Activated naive CD8-positive, alpha-beta T cell treated with anti-CD3 and anti-CD28 coated beads, Interleukin-2, amount 10 ng/mL, durations not matched to agents 7 days and 5 days (primary cell): ENCODE measurements at places on chromosomes 1 and 21. TPM values are rescaled to one million over a fixed set of nuclear protein-coding genes. Genes with fewer than 3 reads are reported as not detected.

- H3K27ac ChIP-seq, result no peak overlapping the region
- DNase-seq, result no peak
- H3K27me3 ChIP-seq, result no peaks in the 10 kb centered on the region
- no peaks in the 10 kb centered on the region for H3K36me3 ChIP-seq
Measured at GRCh38 chr21:30563072-30563471, 2.0 kb upstream of the KRTAP19-7 start.

DNA sequence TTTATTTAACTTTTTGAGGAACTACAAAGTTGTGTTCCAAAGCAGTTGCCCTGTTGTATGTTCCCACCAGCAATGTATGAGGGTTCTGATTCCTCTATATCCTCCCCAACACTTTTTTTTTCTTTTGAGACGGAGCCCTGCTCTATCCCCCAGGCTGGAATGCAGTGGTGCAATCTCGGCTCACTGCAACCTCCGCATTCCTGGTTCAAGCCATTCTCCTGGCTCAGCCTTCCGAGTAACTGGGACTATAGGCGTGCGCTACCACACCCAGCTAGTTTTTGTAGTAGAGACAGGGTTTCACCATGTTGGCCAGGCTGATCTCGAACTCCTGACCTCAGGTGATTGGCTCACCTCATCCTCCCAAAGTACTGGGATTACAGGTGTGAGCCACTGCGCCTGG is 60.4 kb upstream of the ENAH start:
- H3K27me3 ChIP-seq, result no peaks in the 10 kb centered on the region
- DNase-seq, result no peak
- no peak overlapping the region for H3K4me3 ChIP-seq
- no peaks in the 10 kb centered on the region for H3K36me3 ChIP-seq

The UMODL1 gene
- 0.30 TPM for total RNA-seq

The SMIM11 gene
- 13.0 TPM for total RNA-seq

GRCh38 chr1:170114906-170115305 is 30.9 kb upstream of the NTMT2 start:
- peaks cover 1% of the 10 kb centered on the region for H3K36me3 ChIP-seq
- no peak for DNase-seq
- H3K4me1 ChIP-seq, result no peaks in the 10 kb centered on the region
- no peak overlapping the region for H3K27ac ChIP-seq

DNA sequence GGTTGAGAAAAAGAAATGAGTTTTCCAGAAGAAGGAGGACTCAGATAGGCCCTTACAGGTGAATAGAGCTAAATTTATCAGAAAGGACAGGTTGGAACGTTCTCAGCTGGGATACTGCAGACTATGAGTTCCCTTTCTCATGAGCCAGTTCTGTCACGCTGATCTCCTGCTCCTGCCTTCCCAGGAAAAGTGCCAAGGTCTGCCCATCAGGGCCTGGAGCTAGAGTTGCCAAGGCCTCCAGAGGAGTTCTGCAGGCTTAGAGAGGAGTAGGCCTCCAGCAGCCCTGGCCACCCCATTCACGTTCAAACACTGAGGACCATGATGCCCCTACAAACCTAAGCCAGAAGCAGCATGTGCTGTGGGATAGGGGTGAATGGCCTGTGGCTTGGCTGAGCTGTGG is 126.8 kb upstream of the TNR start:
- no peaks in the 10 kb centered on the region for H3K36me3 ChIP-seq
- DNase-seq, result no peak
- H3K27ac ChIP-seq, result no peak overlapping the region
- no peak overlapping the region for H3K4me3 ChIP-seq

The FAM131C gene
- 4.1 TPM for total RNA-seq

DNA sequence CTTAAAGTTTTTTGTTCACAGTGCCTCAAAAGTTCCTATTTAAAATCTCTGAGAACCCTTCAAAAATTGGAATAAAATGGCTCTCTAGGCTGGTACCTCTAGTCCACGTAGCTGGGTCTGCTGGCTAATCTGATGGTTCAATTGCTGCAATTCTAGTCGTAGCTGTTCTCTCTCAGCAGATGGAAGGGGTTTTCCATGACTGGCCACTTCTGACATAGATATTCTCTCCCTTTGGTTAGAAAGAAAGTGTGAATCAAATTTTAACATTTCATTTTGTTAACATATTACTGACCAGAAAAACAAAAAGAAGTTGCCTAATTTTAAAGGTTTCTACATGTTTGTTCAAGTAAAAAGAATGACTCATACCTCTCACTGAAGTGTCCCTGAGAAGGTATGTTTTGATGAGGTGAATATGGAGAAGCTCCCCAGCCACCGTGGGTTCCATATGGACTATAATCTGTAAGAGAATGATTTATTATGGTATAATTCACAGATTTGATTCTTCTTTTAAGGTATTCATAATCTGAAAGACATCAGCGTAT is 29.3 kb upstream of the SERPINC1 start:
- no peak overlapping the region for H3K4me3 ChIP-seq
- peaks cover 29% of the 10 kb centered on the region for H3K36me3 ChIP-seq
- no peaks in the 10 kb centered on the region for H3K4me1 ChIP-seq
- no peaks in the 10 kb centered on the region for H3K27me3 ChIP-seq

GRCh38 chr1:25676488-25676887 is 59.9 kb downstream of the MAN1C1 start:
- H3K27ac ChIP-seq, result peak overlapping the region; percentile 39
- peak overlapping the region; percentile 74 for H3K4me3 ChIP-seq
- DNase-seq, result no peak
- H3K4me1 ChIP-seq, result peaks cover 63% of the 10 kb centered on the region
- peaks cover 35% of the 10 kb centered on the region for H3K27me3 ChIP-seq

DNA sequence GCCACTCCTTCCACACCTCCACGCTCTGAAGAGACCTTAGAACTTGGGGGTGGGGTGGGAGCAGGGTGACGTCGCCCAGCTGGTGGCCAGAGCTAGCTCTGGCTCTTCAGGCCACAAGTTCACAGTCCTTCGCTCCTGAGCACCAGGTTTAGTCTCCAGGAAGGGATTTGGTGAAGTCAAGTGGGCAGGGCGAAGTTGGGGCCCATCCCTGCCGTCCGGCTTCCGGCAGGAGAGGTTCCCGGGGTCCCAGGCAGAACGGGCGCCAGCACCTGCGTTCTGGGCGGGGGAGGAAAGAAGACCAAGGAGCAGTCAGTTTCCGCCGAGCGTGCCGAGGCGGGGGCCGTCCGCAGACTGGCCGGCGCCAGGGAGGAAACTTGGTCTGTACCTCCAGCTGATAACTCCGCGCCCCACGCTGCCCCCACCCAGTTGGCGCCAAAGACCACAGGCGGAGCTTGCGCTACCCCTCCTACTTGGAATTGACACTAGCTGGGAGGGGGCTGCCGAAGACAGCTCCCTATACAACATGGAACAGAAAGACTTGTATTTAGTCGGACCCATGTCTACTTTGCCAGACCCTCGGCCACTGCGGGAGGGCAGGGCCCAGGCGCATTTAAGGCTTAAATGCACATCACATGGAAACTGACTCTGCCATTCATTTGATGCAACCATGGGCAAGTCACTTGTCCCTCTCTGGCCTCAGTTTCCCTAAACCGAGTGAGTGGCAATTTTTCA is 995 bp downstream of the ID3 start:
- peaks cover 61% of the 10 kb centered on the region for H3K4me1 ChIP-seq
- peak overlapping the region; percentile 85 for H3K27ac ChIP-seq
- H3K27me3 ChIP-seq, result peaks cover 17% of the 10 kb centered on the region
- H3K4me3 ChIP-seq, result peak overlapping the region; percentile 84
- peaks cover 4% of the 10 kb centered on the region for H3K36me3 ChIP-seq
- peak; percentile 59 for DNase-seq

The DNASE2B gene
- total RNA-seq, result not detected

DNA sequence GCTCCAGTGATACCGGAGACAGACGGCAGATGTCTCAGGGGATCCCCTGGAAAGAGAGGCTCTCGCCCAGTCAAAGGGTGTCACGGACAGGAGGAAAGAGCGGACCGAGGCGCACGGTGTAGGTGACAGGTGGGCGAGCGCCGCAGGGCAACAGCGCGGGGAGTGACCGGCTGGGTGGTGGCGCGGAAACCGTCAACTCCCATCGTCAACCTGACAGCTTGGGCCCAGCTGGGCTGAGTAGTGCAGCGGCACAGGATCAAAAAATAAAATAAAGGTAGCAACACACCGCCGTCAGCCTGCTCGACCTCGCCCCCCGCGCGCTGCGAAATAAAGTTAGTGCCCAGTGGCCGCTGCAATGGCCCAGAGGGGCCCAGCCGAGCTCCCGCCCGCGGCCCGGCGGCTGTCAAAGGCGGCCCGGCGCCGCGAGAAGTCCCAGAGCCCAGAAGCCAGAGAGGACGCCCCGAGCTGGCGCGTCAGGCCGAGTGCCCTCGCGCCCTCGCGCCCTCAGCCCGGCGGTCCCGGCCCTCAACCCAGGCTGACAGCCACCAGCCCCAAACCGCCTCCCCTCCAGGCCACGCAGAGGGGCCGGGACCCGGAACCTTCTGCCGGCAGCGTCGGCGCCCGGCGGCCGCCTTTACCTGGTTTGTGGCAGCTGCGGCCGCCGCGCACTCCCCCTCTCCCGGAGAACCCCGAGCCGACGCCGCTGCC is at the start of gene LYST:
Gene LYST, minus strand, starts transcription at position 702 of the 708 bp plus-strand sequence. CDS start 36,489 bp downstream, outside the sequence.
- H3K27me3 ChIP-seq, result no peaks in the 10 kb centered on the region
- H3K27ac ChIP-seq, result peak within 1 kb of the TSS; percentile 97
- DNase-seq, result no peak
- H3K4me3 ChIP-seq, result peak within 1 kb of the TSS; percentile 98
- H3K4me1 ChIP-seq, result peaks cover 52% of the 10 kb centered on the region
- peaks cover 15% of the 10 kb centered on the region for H3K36me3 ChIP-seq

GRCh38 chr21:42505090-42505726 is 8.4 kb upstream of the SLC37A1 start:
- H3K4me3 ChIP-seq, result no peak overlapping the region
- H3K4me1 ChIP-seq, result peaks cover 17% of the 10 kb centered on the region
- no peak overlapping the region for H3K27ac ChIP-seq
- no peaks in the 10 kb centered on the region for H3K36me3 ChIP-seq

- DNase-seq, result no peak
- H3K4me1 ChIP-seq, result peaks cover 12% of the 10 kb centered on the region
- peaks cover 40% of the 10 kb centered on the region for H3K27me3 ChIP-seq
- no peaks in the 10 kb centered on the region for H3K36me3 ChIP-seq
- no peak overlapping the region for H3K4me3 ChIP-seq
Measured at GRCh38 chr1:201535046-201535918, 3.6 kb upstream of the NAV1 start.

- no peaks in the 10 kb centered on the region for H3K4me1 ChIP-seq
- no peak overlapping the region for H3K4me3 ChIP-seq
- H3K27me3 ChIP-seq, result peaks cover 8% of the 10 kb centered on the region
- DNase-seq, result no peak
- H3K36me3 ChIP-seq, result no peaks in the 10 kb centered on the region
Measured at GRCh38 chr1:115196296-115196695, 107.0 kb upstream of the TSPAN2 start.

GRCh38 chr1:117030271-117030877 is 28.8 kb downstream of the CD101 start:
- H3K36me3 ChIP-seq, result peaks cover 3% of the 10 kb centered on the region
- H3K4me3 ChIP-seq, result no peak overlapping the region
- DNase-seq, result no peak
- H3K27me3 ChIP-seq, result no peaks in the 10 kb centered on the region
- no peak overlapping the region for H3K27ac ChIP-seq
- H3K4me1 ChIP-seq, result peaks cover 2% of the 10 kb centered on the region

The DEPDC1 gene
- total RNA-seq, result 17.8 TPM

DNA sequence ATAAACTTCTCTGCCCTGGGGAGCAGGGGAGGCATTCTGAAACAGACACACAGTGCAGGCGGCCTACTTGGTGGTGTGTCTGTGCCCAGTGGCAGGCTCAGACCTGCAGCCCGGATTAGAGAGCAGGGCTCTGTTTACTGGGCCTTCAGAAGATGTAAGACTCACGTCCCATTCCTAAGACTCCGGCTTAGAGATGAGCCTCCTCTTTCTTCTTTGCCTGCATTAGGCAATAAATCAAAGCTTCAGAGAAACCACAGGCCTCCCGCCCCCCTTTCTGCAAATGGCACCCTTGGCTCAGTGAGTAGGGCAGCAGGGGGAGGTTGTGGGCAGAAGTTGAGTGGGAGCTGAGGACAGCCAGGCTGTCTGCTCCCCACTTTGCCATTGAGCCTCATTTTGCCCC is 35.8 kb downstream of the LGR6 start:
- H3K27ac ChIP-seq, result peak overlapping the region; percentile 37
- H3K27me3 ChIP-seq, result peaks cover 29% of the 10 kb centered on the region
- DNase-seq, result no peak

The RUNX3 gene
- 172 TPM for total RNA-seq

- H3K36me3 ChIP-seq, result no peaks in the 10 kb centered on the region
- H3K4me1 ChIP-seq, result no peaks in the 10 kb centered on the region
- H3K27me3 ChIP-seq, result peaks cover 4% of the 10 kb centered on the region
- DNase-seq, result no peak
- H3K27ac ChIP-seq, result no peak overlapping the region
- H3K4me3 ChIP-seq, result no peak overlapping the region
Measured at GRCh38 chr1:4106731-4107130, 206.7 kb upstream of the C1orf174 start.

The ZMYND12 gene
- 0.44 TPM for total RNA-seq

DNA sequence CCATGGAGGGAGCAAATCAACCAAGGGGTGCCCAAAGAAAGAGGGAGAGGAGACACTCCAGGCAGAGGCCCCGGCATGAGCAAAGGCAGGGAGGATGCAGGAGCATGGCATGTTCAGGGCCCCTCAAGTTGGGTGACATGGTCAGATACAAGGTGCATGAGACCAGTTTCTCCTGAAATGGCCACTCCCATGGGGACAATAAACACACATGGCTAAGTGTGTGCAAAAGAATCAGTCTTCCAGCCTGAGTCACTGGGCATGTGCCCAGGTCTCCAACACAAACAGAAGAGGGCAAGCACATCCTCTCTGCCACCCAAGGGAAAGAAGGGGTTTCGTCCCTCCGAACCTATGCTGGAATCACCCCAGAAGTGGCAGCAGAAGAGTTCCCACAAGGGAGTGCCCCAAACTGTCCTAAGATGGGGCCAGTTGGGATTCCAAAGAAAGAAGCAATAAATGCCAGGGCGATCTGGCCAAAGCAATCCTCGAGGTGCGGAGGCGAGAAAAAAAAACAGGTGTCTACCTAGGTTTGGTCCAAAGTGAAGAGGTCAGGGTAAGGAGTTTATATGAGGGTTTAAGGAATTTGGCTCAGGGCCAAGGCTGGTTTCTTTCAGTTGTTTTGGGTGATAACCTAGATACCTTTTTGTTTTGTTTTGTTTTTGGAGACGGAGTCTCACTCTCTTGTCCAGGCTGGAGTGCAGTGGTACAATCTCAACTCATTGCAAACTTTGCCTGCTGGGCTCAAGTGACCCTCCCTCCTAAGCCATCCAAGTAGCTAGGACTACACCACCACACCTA is 13.2 kb downstream of the CASP9 start:
- no peak for DNase-seq
- peaks cover 12% of the 10 kb centered on the region for H3K4me1 ChIP-seq
- peaks cover 16% of the 10 kb centered on the region for H3K36me3 ChIP-seq
- H3K4me3 ChIP-seq, result no peak overlapping the region
- H3K27ac ChIP-seq, result no peak overlapping the region

- H3K27me3 ChIP-seq, result peaks cover 34% of the 10 kb centered on the region
- no peaks in the 10 kb centered on the region for H3K4me1 ChIP-seq
- no peak overlapping the region for H3K27ac ChIP-seq
- H3K36me3 ChIP-seq, result no peaks in the 10 kb centered on the region
Measured at GRCh38 chr1:15212954-15213291, 34.1 kb upstream of the FHAD1 start.

The NBPF14 gene
- total RNA-seq, result 17.3 TPM

- DNase-seq, result no peak
- H3K4me3 ChIP-seq, result no peak overlapping the region
- H3K4me1 ChIP-seq, result peaks cover 3% of the 10 kb centered on the region
- H3K27me3 ChIP-seq, result peaks cover 3% of the 10 kb centered on the region
- no peak overlapping the region for H3K27ac ChIP-seq
Measured at GRCh38 chr1:183995322-183996039, 42.0 kb downstream of the COLGALT2 start.
